ENCODE measurements at places on chromosomes 2 and 18. TPM values are rescaled to one million over a fixed set of nuclear protein-coding genes. Genes with fewer than 3 reads are reported as not detected.

BOLL gene
- 0.06 TPM for polyA plus RNA-seq

REG3A gene
- polyA plus RNA-seq: not detected

NTSR2 gene
- not detected for polyA plus RNA-seq

DSG4 gene
- polyA plus RNA-seq: not detected

PPP1R1C gene
- 2.3 TPM for polyA plus RNA-seq

KCNG2 gene
- 0.14 TPM for polyA plus RNA-seq

IL36G gene
- polyA plus RNA-seq: 0.17 TPM

GPR17 gene
- polyA plus RNA-seq: 1.2 TPM

SRD5A2 gene
- polyA plus RNA-seq: 0.10 TPM

EPG5 gene
- polyA plus RNA-seq: 20.5 TPM

SERPINB3 gene
- polyA plus RNA-seq: 0.09 TPM

NOL4 gene
- 2.3 TPM for polyA plus RNA-seq

DNA sequence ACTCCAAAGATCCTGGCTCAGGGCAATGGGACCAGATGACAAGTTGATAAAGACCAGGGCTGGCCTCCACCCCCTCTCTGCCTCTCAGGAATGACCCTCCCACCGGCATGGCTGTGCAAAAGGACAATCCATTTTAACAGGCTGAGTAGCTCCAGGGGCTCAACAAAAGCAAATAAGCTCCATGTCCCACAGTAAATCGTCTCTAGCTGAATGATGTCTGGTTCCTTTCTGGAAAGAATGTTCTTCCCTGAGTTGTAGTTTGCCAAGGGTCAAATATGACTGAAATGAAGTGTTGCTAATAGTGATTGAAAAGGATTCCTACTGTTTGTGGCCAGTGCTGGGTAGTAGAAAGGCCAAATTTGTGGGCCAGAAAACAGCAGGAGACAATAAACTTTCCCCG lies 434.4 kb upstream of the ETAA1 start:
- no peak for DNase-seq

DNA sequence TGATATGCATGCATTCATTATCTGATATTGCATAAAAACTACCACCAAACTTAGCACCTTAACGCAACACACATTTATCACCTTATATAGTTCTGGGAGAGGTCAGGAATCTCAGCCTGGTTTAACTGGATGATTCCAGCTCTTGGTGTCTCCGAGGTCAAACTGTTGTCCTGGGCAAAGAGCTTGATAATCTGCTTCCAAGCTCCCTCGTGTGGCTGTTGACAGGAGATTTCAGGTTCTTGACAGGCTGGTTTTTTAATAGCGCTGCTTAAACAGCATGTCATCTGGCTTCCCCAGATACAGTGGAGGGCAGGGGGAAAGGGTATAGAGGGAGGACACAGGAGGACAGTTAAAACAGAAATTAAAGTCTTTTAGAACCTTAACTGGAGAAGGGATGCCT lies 785.0 kb downstream of the CNTNAP5 start:
- peak; percentile 5 for DNase-seq

GRCh38 chr2:33475224-33476130 lies 972 bp upstream of the RASGRP3 start:
- peak; percentile 74 for DNase-seq

GRCh38 chr2:64766841-64767669 lies 113.3 kb upstream of the SERTAD2 start:
- DNase-seq: no peak

DNA sequence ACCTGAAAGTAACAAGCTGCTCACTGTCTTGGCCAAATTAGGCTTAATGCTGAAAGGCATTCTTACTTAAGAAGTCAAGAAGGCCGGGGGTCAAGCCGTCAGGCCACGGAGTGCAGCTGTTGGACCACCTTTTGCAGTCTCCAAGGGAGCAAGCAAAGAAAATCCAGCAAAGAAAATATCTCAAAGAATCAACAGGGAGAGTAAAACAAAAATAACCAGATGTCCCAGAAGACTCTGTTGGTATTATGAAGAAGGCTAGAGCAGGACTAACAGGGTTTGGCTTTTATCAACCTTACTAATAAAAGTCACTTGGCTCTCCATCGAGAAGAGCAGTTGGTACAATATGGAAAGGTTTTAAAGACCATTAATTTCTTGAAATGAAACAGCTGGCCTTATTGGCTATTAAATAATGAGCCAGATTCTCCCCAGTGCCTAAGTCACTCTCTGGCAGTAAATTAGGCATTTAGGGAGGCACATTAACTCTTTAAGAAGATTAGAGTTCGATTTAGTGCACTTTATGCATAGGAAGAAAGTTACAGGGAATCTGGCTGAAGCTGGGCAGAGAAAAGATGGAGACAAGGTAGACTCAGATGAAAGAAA lies 110.8 kb upstream of the NRP2 start:
- no peak for DNase-seq

DNA sequence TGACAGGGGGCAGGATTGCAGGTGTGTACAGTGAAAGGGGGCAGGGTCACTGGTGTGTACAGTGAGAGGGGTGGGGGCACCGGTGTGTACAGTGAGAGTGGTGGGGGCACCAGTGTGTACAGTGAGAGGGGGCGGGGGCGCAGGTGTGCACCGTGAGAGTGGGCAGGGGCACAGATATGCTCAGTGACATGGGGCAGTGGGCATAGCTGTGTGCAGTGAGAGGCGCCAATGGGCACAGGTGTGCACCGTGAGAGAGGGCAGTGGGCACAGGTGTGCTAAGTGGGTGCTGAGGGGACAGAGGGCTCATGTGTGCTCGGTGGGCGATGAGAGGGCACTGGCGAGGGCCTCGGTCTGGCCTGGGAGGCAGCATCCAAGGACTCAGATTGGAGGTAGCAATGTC lies 63.0 kb downstream of the GREB1 start:
- DNase-seq: no peak

DNA sequence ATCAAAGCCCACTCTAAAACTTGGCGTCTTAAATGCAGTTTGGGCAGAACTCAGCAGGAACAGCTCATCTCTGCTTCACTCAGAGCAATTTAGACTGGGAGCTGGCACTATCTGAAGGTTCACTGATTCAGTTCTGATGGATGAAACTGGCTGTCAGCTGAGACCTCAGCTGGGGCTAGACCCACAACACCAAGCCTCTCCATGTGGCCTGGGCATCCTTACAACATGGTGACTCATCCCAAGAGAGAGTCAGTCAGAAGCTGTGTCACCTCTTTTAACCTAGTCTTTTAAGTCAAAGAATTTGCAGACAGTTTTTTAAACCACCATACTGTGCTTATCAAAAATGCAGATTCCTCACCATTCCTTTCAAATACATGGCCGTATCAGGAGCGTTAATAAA lies 62.6 kb upstream of the ZNF397 start:
- no peak for DNase-seq

DNA sequence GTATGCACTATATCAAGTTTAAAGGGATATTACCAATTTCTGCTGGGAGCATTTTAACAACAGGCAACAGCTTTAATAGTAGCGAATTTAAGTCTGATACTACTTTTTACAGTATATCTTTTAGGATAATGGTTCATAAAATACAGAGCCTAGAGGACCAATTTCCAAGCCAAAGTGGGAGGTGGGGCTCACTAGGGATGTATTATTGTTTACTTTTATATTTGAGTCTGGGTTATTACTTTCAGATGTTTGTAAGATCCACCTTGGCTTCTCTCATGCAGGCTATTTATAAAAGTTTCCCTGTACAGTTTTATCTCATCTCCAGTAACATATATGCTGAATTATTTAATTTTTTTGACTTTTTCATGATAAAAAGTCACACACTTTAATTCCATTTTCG lies 242.0 kb downstream of the CMPK2 start:
- no peak for DNase-seq

DNA sequence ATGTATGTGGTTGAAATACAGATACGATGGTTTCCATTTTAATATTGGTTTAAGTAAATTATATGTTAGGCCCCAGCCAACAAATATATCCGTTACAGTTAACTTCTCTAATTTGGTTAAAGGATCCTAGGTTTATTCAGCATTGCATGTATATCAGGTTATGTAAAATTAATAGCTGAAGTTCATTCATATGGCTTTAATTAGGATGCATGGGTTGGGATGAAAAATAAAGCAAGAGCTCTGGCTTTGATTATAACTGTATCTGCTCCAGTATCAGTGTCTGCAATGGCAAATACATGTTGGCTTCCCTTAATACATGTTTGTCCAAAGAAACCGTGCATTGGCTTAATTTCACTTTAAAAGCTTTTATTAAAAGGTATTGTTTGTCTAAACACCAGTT lies 435.7 kb upstream of the SETBP1 start:
- no peak for DNase-seq

DNA sequence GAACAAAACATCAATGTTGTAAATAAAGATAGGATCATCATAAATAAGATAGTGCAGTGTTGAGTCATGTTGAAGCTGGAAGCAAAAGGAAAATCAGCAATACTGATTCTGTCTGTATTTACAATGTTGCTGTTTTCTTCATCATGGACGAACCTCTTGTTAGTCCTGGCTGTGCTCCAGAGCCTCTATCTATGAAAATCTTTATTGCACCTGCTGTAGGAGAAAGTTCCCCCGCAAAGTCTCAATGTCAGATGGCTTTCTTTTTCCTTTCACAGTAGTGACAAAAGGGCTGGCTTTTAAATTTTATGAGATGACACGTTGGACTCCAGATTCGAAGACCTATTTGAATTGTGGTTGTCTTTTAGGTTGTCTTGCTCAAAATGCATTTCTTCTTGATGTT lies 98.5 kb upstream of the LRRTM1 start:
- no peak for DNase-seq

DNA sequence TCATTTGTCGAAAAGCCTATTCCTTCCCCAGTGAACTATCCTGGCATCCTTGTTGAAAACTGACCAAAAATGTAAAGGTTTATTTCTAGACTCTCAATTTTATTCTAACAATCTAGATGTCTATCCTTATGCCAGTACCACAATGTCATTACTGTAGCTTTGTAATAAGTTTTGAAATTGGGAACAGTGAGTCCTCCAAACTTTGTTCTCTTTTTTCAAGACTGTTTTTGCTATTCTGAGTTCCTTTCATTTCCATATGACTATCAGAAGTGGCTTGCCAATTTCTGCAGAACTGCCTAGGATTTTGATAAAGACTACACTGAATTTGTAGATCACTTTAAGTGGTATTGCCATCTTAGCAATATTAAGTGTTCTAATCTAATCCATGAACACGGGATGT lies 9.7 kb downstream of the STARD7 start:
- DNase-seq: no peak

DNA sequence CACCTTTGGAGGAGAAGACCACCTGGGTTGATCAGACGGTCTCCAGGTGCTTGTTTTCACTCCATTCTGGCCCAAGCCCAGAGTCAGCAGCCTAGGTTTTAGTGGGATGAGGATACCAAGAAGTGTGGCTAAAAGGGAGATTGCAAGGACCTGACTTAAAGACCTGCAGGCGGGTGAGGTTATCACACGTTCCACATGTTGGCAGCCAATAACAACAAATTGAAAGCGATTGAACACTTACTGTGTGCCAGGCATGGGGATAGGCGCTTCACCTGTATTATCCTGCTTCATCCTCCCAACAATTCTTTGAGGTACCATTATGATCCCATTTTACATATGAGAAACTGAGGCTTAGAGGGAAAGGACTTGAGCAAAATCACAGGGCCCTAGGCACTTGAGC lies 5.0 kb downstream of the ARL4C start:
- no peak for DNase-seq

GRCh38 chr2:201343559-201343958 lies 13.6 kb downstream of the FLACC1 start:
- DNase-seq: no peak

DNA sequence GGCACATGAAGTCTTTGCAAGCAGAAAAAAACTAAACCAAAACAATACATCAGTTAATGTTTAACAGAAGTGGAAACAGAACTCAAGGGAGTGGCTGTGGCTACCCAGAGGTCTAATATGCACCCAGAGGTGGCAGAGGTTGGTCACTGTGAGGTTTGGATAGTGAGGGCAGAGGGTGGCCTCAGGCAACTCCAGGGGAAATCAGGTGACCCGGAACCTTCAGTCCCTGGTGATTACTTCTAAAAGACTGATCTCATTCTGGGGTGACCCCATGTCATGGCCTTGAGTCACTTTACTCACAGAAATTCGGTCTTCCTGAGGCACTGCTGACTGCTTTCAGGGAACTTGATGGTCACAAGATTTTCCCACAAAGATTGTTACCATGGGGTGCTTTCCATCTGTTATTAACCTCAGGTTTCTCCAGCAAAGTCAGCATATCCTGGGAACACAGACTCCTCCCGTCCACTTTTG lies 99.4 kb downstream of the TMEM17 start:
- no peak for DNase-seq

GRCh38 chr2:110650346-110650745 lies 27.5 kb downstream of the BUB1 start:
- no peak for DNase-seq

- no peak for DNase-seq
Measured at GRCh38 chr2:70069049-70069448, 18.2 kb upstream of the PCBP1 start.

DNA sequence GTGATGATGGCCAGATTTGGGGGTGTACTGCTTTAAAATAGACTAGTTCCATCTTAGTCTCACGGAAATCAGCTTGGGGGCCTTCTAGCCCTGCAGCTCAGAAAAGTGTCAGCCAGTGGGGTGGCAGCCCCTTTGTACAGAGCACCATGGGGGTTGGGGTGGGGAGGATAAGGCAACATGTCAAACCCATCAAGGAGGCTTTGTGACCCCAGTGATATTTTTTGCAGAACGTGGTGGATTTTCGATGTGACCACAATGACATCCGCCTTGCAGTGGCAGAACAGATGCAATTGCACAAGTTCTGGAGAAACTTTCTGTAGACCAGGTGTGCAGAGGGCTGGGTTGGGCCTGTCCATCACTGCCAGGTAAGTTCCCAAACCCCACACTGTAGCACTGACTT lies 3.0 kb upstream of the CD8A start:
- no peak for DNase-seq

- DNase-seq: no peak
Measured at GRCh38 chr2:174663550-174663949, 65.9 kb upstream of the WIPF1 start.

DNA sequence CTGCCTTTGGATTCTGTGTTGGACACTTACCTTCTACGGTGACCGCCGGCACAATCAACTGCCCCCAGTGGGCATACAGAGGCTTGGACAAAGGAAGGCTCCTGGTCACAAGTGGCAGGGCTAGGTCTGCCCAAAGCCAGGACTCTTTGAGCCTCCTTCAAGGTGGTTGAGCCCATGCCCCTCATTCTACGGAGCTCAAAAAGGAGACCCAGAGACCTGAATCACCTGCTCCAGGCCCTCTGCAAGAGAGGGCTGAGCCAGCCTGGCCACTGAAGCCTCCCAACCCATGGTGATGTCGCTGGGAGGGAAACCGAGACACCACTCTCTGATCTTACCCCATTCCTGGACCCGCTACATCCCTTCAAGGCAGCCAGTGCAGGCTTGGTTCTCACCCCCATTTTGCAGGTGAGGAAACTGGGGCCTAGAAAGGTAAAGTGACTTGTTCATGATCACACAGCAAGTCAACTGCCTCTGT lies 87.9 kb downstream of the INHBB start:
- DNase-seq: no peak

GRCh38 chr2:181570833-181571661 lies 85.9 kb downstream of the CERKL start:
- no peak for DNase-seq

- DNase-seq: no peak
Measured at GRCh38 chr2:85418132-85419008, at the start of gene SH2D6. Gene SH2D6, plus strand, starts transcription at chr2:85418714. Its CDS starts 10,752 bp downstream, at chr2:85429466.

GRCh38 chr2:12335131-12335530 lies 381.6 kb upstream of the TRIB2 start:
- no peak for DNase-seq

- peak; percentile 12 for DNase-seq
Measured at GRCh38 chr2:49770919-49771318, 616.6 kb upstream of the FSHR start.

GRCh38 chr2:240642806-240643092 lies 17.5 kb downstream of the GPR35 start:
- no peak for DNase-seq

- no peak for DNase-seq
Measured at GRCh38 chr2:208619993-208620392, 213.4 kb downstream of the PTH2R start.

Measured in right renal pelvis (tissue), 4 donors.